ENCODE measurements at places on chromosomes 3 and 15.

DNA sequence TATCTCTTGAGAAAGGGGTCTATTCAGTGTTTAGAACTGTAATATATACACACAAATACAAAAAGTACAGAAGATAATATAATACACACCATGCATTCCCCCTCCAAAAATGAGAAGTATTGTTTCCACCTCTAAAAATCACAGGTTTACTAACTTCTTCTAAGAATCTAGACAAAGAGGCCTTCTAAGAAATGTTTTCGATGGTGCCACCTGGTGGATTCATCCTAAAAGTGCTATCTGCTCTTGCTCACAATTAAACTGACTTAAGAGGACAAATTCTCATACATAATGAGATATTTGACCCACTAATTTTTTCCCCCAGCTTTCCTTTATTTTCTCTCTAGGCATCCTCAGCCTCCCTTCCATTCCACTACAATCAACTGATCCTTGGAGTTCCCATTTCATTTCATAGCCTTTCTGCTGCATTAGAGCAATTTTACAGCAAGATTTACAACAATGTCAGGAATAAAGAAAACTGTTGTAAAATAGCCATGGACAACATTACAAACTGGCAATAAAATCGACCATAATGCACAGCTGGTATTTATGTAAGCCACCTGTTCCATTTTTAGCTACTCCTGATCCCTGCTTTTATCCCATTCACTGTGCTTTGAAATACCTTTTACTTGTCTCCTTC lies 124.6 kb downstream of the ARRDC4 start:
- peak; percentile 55 for DNase-seq

DNA sequence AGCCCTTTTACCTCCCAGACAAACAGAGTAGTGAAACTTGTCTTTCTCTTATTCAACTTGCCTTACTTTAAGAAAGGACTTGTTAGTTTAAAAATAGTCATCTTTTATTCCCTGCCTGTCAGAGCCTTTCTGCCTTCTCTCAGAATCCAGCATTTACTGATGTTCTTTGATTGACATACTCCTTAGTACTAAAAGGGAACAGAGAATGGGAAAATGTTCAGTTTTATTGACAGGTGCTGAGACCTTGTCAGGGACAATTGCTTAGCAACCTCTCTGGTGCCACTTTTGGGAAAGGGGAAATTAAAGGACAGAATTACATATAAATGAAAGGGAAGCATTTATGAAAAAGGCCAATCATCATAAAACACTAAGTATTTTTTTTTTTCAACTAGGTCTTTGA lies 378.3 kb downstream of the PDCD6IP start:
- no peak for DNase-seq

GRCh38 chr3:73828348-73828747 lies 203.6 kb upstream of the PDZRN3 start:
- DNase-seq = no peak

- no peak for DNase-seq
Observed at GRCh38 chr3:110542552-110543150, 529.0 kb upstream of the NECTIN3 start.

GRCh38 chr3:133812872-133813271 lies 7.3 kb downstream of the SRPRB start:
- DNase-seq = no peak

Data from NCI-H1417 treated with DMSO at 0.1 percent for 48 hours (cell line).